Lung microvascular endothelial cell (primary cell): ENCODE measurements at places on chromosomes 4 and X. TPM values are rescaled to one million over a fixed set of nuclear protein-coding genes. Genes with fewer than 3 reads are reported as not detected.

MUC7 gene
- total RNA-seq: not detected in 2 replicates

CENPVL1 gene
- not detected in 2 replicates for total RNA-seq

DNA sequence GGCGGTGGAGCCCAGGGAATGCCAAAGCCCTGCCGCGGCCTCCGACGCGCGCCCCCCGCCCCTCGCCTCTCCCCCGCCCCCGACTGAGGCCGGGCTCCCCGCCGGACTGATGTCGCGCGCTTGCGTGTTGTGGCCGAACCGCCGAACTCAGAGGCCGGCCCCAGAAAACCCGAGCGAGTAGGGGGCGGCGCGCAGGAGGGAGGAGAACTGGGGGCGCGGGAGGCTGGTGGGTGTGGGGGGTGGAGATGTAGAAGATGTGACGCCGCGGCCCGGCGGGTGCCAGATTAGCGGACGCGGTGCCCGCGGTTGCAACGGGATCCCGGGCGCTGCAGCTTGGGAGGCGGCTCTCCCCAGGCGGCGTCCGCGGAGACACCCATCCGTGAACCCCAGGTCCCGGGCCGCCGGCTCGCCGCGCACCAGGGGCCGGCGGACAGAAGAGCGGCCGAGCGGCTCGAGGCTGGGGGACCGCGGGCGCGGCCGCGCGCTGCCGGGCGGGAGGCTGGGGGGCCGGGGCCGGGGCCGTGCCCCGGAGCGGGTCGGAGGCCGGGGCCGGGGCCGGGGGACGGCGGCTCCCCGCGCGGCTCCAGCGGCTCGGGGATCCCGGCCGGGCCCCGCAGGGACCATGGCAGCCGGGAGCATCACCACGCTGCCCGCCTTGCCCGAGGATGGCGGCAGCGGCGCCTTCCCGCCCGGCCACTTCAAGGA lies at the start of gene FGF2:
Gene FGF2 (plus strand): TSS at position 279 of the 705 bp plus-strand sequence. CDS start 344 bp downstream, at position 623.
- peak; percentile 53 for DNase-seq

HDX gene
- total RNA-seq: 3.5 and 4.2 TPM in 2 replicates

CXCL6 gene
- 0.22 and 0.40 TPM in 2 replicates for total RNA-seq

DNA sequence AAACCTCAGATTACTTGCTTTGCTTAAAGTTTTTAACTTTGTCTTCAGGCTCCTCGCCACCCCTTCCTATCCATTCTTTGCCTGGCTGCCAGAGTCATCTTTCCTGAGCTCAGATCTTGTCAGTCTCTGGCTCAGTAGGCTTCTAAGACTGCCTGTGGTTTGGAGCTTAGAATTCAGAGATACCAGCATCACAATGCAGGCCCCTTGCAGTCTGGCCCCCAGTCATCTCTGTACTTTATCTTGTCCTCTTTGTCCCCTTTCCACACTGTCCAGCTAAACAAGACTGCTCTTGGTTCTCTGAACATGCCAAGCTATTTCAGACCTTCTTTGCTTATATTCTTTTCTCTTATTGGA lies 3.0 kb downstream of the KIAA0232 start:
- DNase-seq: no peak

DNA sequence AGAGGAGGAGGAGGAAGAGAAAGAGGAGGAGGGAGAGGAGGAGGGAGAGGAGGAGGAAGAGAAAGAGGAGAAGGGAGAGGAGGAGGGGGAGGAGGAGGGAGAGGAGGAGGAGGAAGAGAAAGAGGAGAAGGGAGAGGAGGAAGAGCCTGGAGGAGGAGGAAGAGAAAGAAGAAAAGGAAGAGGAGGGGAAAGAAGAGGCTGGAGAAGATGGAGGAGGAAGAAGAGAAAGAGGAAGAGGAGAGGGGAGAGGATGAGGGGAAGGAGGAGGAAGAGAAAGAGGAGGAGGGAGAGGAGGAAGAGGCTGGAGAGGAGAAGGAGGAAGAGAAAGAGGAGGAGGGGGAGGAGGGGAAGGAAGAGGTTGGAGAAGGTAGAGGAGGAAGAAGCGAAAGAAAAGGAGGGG lies 46.0 kb upstream of the SHOX start:
- DNase-seq: no peak

- DNase-seq: peak; percentile 17
Measured at GRCh38 chr4:55887594-55887993, 34.1 kb downstream of the EXOC1 start.

GRCh38 chr4:168677879-168678278 lies 181.0 kb downstream of the PALLD start:
- DNase-seq: no peak

- DNase-seq: peak; percentile 50
Measured at GRCh38 chr4:11719879-11720278, 291.2 kb upstream of the HS3ST1 start.

DNA sequence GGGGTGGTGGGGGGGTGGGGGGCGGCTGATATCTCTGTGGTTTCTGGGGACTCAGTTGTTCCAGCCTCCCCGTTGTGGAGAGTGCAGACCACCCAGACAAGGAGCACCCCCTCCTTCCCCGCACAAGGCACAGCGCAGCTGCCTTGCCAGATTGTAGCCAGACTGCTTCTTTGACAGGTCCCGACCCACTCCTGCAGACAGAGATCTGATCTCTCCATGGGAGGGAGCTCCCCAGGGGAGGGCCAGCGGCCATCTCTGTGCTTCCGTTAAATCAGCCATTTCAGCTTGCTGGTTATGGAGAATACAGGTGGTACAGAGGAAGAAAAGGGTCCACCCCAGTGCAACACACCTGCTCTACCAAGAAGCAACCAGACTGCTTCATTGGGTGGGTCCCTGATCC lies 80.8 kb downstream of the FGF16 start:
- no peak for DNase-seq

GRCh38 chrX:107823456-107823855 lies 2.2 kb upstream of the MID2 start:
- DNase-seq: peak; percentile 76

PAK3 gene
- total RNA-seq: 0.65 and 2.2 TPM in 2 replicates

DNA sequence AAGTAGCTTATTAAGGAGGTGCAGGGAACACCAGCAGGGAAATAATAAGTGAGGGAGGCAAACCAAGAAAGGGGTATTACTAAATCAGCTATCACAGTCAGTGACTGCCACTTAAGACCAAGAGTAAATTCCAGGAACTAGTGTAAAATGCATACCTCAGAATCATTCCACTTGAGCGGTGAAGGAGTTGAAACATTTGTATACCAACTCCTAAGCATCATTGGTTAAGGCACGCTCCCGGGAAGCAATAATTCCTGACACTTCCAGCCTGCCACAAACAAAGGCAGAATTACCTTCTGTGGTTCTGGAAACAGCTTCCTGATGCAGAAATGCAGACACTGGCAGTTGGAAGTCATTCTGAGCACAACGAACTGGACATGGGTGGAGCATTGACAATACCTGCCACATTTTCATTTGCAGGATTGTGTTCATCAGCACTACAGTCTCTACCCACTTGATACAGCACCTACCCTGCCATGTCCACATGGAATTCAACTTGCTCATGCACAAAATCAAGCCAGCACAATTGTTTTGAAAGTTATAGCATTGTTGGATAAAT lies 82.1 kb downstream of the PPP1R2C start:
- no peak for DNase-seq
